CD4-positive, alpha-beta T cell treated with Interleukin-4 for 4 hours (primary cell): ENCODE measurements at places on chromosomes 6 and 20.
A peak's percentile ranks its signal among the peaks of the same experiment; 100 is the strongest.

- no peak for DNase-seq
Measured at GRCh38 chr6:8993111-8993510, 557.8 kb upstream of the SLC35B3 start.

DNA sequence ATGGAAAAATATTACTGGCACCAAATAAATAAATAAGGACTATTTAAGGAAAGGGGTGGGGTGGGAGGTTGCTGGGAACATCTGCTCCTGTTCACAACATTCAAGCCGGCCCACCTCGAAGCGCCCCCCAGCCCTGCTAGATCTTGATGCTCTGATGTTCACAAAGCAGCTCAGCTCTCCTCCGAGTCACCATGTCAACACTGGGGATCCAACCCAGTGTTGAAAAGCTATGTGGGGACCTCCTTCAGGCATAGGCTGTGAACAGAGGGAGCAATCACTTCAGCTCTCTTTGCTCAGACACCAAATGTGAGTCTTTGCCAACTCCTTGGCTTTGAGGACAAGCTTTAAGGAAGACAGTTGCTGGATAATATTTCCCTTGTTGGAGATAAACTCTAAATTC, 176.8 kb upstream of the NT5E start:
- no peak for DNase-seq

- DNase-seq, result no peak
Measured at GRCh38 chr6:47103931-47104330, 61.8 kb upstream of the ADGRF1 start.

- DNase-seq, result no peak
Measured at GRCh38 chr6:113352029-113352801, 504.9 kb upstream of the MARCKS start.

DNA sequence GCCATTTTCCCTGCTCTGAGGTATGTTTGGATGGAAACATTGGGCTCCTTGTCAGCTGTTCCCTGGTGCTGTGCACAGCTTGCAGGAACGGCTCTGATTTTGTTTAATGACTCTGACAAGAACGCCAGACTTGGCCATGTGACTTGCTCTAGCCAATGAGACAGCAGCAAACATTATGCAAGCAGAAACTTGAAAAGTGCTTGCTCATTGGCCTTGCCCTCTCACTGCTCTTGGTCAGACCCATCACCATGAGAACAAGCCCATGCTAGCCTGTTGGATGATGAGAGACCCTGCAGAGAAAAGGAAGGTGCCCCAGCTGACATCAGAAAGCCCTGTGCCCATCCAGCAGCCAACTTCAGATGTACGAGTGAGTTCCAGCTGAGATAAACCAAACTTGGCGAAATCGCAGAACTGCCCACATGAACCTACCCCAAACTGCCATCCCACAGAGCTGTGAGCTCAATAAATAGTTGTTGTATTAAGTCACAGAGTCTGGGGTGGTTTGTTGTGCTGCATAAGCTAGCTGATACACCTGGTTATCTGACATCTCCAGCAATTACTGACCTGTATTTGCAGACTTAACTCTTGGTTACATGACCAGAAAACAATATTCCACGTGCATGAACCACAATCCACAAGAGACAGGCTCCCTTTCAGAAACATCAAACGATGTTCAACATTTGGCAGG, 96.9 kb downstream of the JPH2 start:
- DNase-seq, result peak; percentile 8

GRCh38 chr6:100658486-100658885, 193.8 kb upstream of the SIM1 start:
- no peak for DNase-seq

- no peak for DNase-seq
Measured at GRCh38 chr6:52942221-52942620, 32.7 kb upstream of the GSTA3 start.

- peak; percentile 66 for DNase-seq
Measured at GRCh38 chr20:4956200-4956810, 45.0 kb downstream of the SLC23A2 start.

DNA sequence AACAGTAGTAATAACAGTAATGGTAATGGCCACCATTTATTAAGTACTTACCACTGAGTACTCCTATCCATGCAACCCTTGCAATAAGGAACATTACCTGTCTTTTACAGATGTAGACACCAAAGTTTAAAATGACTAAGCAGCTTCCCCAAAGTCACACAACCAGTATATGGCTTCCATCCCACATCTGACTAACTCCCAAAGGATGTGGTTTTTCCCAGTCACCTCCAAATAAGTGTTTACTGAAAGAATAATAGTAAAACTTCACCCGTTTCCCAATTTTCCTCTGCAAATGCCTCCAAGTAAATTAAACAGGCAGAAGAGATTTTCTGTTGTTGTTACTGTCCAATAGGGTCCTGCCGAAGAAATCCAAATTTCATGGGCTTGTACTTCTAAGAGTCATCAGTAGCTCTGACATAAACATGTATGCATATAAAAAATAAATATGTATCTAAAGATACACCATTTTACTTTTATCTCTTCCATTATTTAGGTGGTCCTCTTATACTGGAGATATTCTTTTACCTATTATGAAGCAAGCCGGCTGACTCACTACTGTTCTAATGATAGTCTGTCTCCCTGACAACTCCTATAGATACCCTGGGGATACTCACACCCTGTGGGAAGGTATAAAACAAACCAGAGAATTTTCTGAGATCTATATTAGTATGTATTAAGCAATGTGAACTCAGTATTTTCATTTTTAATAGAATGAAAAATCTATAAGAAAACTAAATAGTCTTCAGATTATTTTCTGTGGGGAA, 77.9 kb upstream of the ID4 start:
- no peak for DNase-seq

DNA sequence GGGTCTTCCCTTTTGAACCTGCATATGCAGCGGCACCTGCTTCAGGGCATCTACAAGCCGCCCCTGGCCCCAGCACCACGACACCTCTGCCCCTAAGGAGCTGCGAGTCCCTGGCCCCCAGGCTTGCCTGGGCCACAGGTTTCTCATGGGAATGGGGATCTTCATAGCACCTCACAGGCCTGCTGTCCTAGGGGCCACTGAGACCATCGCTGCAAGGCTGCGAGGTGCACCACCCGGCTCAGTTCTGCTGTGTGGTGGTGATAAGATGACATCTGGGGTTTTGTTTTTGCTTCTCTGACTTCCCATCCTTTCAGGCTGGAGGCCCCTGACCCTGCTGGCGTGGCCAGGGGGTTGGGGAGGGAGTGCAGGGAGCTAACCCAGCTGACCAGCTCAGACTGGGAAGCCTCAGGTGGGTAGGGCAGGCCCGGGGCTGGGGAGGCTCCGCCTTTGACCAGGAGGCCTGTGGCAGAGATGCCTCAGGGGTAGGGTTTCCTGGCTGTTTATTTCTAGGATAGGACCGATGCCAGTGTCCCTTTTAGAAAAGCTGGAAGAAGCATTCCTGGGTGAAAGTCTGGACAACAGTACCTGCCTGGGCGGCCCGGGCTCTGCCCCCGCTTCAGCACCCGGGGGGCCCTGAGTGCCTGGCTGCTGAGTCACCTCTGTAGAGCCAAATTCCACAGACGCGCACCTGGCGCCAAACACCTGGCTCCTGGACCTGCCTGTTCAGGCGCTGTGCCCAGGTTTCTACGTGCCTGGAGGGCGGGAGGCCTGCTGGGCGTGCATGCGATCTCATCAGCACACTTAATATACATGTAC, 264.7 kb downstream of the DLL1 start:
- DNase-seq, result no peak

DNA sequence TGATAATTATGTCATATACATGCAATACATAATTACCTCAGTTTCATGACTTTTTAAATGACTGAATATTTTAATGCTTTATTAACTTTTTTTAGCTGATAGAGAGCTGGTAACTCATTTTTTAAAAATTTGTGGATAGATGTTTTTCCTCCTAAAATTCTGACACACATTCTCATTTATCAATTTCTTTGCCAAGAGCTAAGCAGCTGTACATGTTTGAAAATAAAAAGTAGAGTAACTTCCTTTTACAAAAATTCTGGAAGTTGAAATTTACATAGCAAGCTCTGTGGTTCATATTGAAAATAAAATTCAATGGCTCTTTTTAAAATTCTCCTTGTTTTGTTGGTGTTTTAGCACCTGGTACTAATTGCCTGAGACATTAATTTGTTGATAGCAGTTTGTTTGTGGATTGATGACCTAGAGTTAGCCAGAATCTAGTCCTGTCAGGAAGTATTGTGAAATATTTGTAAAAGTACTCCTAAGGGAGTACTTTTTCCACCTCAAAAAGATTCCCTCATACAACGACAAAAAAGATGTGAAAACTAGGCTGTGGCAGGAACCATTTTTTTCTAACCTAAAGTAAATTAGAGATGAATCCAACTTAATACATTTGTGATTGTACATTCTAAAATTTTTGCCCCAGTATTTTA, 621.8 kb downstream of the BCKDHB start:
- DNase-seq, result no peak

GRCh38 chr20:25071734-25072133, 10.2 kb downstream of the VSX1 start:
- no peak for DNase-seq

GRCh38 chr20:29742699-29743100, 1514.8 kb upstream of the DEFB115 start:
- DNase-seq, result no peak

- no peak for DNase-seq
Measured at GRCh38 chr6:42105156-42105648, 37.2 kb downstream of the C6orf132 start.

GRCh38 chr6:71482742-71483141, 194.1 kb downstream of the OGFRL1 start:
- no peak for DNase-seq

GRCh38 chr6:27651371-27651732, 178.4 kb upstream of the ZNF184 start:
- no peak for DNase-seq

DNA sequence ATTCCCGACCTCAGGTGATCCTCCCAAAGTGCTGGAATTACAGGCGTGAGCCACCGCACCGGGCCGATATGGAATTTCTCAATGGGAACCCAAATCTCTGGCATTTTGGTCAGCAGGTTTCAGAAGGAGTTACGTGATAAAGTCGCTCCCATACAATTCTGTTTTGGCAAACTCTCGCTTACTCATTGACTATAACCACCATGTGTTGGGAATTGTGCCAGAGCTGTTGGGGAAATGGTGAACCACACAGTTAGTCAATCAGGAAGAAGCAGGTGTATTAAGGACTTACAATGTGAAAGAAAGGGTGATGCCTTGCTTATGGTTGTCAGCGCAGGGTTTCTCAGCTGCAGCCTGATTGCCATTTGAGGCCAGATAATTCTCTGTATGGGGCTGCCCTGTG, 410.5 kb downstream of the QKI start:
- DNase-seq, result no peak

- no peak for DNase-seq
Measured at GRCh38 chr6:89033461-89033860, 47.1 kb upstream of the PNRC1 start.

DNA sequence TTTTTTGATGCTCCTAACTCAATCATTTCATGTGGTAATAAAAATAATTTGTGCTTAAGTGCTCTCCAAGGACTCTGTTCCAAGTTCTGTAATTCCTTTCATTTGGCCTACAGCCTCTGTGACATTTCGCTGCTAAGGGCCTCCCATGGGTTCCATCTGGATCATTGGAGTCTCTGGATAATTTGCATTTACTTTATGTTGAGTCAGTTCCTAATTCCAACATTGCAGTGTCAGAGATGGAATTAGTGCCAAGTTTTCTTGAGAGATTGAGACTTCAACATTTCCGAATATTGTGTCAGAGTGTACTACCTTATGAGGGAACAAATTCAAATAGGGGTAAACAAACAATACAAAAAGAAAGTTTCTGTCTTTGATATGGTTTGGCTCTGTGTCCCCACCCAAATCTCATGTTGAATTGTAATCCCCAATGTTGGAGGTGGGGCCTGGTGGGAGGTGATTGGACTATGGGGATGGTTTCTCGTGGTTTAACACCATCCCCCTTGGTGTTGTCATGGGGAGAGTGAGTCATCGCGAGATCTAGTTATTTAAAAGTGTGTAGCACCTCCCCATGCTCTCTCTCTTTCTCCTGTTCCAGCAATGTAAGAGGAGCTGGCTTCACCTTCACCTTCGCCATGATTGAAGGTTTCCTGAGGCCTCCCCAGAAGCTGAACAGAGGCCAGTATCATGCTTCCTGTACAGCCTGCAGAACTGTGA, 244.1 kb upstream of the TBX18 start:
- DNase-seq, result no peak

GRCh38 chr6:150302520-150303176, 66.2 kb upstream of the IYD start:
- DNase-seq, result no peak

GRCh38 chr6:90458353-90459224, 128.3 kb downstream of the MAP3K7 start:
- peak; percentile 94 for DNase-seq

- peak; percentile 74 for DNase-seq
Measured at GRCh38 chr20:21557241-21558020, 43.6 kb upstream of the NKX2-2 start.

GRCh38 chr6:150485161-150485958, 114.3 kb upstream of the PLEKHG1 start:
- DNase-seq, result no peak

- no peak for DNase-seq
Measured at GRCh38 chr6:143884216-143884900, 20.1 kb downstream of the ZC2HC1B start.

GRCh38 chr6:133254552-133255228, 13.5 kb downstream of the EYA4 start:
- no peak for DNase-seq

DNA sequence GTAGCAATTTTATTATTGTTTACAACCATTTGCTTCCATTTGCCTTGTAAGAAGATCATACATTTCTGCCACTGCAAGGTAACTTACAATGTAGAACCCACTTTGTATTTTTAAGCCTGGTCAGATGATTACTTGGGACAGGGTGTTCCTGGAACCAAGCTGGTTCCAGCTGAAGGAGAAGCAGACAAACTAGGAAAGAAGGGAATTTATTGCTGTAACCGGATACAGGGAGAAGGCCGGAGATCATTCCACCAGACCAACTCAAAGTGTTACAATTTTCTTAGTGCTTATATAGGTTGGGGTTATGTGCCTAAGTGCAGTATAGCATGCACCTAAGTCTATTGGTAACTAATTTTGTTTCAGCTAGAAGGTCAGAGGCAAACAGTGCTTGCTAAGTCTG, 104.4 kb downstream of the MANEA start:
- DNase-seq, result no peak

- no peak for DNase-seq
Measured at GRCh38 chr20:37904008-37904642, 1.2 kb downstream of the VSTM2L start.

GRCh38 chr20:18624948-18625347, 37.1 kb downstream of the DTD1 start:
- no peak for DNase-seq

DNA sequence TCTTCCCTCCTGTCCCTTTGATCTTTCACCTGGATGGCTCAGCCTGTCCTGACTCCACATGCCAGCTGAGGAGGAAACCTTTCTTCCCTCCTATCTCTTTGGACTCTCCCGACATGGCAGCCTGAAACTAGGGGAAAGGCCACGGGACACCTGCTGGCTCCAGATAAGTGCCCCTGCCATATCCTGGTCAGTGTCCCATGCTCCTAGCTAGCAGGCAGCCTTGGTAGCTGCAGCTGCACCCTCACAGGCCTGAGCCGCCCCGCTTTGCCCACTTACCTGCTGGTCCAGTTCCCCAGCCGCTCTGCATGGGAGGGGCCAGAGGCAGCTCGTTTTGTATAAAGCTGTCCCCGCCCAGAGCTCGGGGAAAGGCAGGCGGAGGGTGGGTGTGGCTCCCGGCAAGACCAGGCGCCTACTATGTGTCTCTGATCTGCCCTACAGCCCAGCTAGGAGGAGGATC, 7.4 kb upstream of the SLC52A3 start:
- DNase-seq, result no peak

- DNase-seq, result no peak
Measured at GRCh38 chr6:130182466-130182865, 40.3 kb downstream of the SAMD3 start.
